ENCODE measurements at places on chromosomes 16 and 17. TPM values are rescaled to one million over a fixed set of nuclear protein-coding genes. Genes with fewer than 3 reads are reported as not detected.

DNA sequence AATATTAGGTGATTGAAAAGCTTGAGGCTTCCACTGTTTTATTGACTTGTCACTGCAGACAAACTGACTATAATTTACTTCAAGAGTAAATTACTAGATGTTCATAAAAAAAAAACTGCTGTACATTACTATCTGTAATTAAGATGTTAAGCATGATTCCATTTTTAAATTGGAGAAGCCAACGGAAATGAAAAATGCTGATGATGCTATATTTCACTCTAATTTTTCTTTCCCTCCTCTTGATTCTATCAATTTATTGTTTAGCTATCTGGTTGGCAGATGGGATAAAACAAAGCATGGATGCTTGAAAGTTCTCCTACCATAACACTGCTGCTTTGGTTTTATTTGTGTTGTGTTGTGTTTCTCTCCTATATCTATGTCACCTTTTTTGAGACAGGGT, 41.0 kb downstream of the MAF start:
- DNase-seq, result no peak

- DNase-seq, result no peak
Measured at GRCh38 chr16:71837150-71837549, 8.6 kb upstream of the ATXN1L start.

DNA sequence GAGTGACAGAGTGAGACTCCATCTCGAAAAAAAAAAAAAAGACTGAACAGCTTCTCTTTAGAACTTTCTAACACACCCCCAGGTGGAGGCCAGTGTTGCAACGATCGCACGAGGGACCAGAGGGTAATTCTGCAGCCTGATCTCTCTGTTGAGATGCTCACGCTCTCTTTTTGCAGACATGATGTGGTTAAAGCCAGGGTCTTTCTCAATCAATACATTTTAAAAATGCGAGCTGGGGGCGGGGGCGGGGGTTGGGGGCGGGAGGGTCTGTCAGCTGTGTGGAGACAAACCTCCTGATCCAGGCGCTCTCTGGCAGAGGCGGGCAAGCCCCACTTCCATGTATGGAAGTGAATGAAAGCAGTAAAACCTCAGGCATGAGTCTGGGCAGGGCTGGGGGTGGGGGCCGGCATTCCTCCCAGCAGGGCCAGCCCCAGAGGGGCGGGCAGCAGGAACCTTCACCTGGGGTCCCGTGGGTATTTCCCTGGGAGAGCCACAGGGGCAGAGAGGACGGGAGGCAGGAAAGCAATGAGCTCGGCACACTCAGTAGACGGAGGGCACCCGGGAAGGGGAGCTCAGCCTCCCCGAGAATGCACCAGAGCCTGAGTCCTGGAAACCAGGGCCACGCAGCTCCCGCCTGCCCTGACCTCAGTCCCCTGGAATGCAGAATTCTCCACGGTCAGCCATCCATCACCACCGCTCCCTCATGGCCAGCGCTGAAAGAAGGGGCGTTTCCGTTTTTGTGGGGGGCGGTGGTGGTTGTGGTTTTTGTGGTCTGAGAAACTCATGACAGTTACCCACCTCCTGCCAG, 28.0 kb downstream of the NXN start:
- DNase-seq, result no peak

DNA sequence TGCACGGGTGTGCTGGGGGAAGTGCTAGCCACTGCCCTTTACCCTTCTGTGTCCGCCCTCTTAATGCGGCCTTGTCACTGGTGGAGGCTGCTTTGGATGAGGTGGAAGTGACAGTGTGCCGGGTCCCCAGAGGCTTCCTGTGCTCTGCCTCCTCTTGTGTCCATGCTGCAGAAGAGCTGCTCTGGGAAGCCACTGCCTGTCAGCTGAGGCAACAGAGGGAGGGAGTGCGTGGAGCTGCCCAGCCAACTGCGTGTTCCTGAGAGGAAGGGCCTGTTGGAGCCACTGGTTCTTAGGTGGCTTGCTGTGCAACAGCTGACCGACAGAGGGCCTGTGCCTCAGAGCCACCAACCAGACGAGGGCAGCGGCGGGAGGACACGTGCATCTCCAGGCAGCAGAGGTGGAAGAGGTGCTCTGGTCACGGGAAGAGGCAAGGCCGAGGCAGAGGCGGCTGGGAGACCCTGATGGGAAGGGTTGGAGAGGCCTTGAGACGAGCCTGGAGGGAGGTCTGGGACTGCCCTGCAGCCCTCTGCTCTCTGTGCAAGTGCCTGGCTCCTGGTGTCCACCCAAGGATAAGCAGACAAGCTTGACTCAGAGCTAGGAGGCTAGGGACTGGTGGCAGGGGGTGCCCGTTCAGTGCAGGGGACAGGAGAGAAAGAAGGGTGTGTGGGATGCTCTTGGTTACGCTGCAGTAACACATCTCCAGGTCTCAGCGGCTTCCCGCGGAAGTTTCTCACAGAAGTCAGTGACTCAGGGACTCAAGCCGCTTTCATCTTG, 25.4 kb downstream of the B9D1 start:
- no peak for DNase-seq

DNA sequence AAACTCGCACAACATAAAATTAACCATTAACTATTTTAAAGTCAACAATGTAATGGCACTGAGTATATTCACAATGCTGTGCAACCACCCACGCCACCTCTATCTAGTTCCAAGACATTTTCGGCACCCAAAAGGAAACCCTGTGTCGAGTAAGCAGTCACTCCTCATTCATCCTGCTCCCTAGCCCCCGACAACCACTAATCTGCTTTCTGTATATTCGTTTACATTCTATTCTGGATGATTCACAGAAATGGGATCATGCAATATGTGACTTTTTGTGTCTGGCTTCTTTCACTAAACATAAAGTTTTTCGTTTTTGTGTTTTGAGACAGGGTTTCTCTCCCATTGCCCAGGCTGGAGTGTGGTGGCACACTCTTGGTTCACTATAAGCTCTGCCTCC, 42.2 kb upstream of the HAPSTR1 start:
- DNase-seq, result no peak

- DNase-seq, result no peak
Measured at GRCh38 chr16:58284031-58284430, 10.8 kb downstream of the PRSS54 start.

DNA sequence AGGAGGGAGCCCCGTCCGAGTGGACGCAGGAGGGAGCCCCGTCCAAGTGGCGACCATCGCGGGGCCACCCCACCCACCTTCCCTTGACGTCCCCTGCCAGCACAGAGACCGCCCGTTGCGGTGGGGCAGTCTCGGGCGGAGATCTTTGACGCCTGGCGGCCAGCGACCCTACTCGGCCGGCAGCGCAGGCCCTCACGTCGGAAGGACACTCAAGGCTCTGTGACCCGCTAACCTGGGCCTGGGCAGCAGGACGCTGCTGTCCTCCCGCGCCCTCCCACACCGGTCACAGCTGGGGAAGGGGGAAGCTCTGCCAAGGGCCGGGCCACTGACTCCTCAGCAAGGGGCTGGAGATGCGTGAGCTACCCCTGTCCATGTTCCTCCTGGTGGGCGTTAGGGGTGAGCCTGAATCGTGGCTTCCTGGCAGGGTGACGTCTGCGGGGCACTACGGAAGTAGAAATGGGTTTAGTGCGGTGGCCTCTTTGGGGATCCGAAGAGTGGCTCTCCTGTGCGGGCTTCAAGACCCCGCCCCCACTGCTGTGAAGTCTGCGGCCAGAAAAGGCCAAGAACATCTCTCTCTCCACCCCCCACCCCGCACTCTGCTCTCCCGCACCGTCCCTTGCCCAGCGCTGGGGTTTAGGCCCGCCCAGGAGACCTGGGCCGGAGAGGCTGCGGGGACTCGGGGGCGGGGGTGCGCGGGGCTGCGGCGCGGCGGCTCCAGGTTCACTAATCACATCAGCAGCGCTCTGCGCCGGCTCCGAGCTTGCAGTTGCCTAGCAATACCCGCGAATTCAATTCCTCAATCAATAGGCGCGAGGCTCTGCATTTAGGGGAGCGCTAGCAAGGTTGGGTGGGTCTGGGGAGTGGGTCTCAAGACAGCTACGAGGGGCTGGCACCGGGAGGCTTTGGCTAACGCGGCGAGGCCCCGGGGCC, 5.8 kb downstream of the CBX8 start:
- DNase-seq, result peak; percentile 51

- no peak for DNase-seq
Measured at GRCh38 chr17:2963332-2964027, 99.9 kb downstream of the OR1D5 start.

GRCh38 chr16:67155295-67156142, 4.2 kb downstream of the TRADD start:
- DNase-seq, result peak; percentile 91

DNA sequence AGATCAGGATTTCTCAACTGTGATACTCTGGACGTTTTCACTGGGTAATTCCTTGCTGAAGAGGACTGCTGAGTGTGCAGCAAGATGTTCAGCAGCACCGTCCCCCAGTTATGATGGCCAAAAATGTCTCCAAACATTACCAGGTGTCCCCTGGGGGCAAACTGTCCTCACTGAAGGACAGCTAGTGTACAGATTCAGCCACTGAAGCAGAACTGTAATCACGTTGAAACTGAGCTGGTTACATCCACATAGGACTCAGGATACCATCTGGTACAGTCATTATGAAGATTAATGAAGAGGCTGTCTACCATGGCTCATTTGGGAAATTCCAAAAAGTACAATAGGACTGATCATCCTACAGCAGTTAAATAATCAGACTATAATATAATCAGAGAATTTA, 43.3 kb upstream of the GINS3 start:
- DNase-seq, result no peak

DNA sequence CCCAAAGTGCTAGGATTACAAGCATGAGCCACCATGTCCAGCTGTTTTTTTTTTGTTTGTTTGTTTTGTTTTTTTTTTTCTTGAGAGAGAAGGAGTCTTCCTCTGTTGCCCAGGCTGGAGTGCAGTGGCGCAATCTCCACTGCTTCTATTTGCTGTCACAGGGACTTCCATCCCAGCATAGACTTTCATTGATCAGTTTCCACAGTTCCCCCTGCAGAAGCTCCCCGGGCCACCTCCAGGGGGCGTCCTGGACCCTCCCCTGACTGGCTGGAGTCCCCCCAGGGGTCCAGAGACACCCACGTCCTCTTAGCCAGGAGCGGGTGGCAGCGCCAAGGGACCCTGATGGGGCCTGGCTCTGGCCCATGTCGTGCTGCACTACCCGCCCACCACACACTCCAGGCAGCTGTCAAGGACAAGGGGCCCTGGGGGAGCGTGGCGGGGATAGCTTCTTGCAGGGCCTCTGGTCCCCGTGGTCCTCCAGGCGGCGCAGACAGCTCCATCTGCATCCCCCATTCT, 3.1 kb upstream of the NPW start:
- DNase-seq, result no peak

GRCh38 chr17:63450551-63450950, 4.4 kb upstream of the CYB561 start:
- no peak for DNase-seq

DNA sequence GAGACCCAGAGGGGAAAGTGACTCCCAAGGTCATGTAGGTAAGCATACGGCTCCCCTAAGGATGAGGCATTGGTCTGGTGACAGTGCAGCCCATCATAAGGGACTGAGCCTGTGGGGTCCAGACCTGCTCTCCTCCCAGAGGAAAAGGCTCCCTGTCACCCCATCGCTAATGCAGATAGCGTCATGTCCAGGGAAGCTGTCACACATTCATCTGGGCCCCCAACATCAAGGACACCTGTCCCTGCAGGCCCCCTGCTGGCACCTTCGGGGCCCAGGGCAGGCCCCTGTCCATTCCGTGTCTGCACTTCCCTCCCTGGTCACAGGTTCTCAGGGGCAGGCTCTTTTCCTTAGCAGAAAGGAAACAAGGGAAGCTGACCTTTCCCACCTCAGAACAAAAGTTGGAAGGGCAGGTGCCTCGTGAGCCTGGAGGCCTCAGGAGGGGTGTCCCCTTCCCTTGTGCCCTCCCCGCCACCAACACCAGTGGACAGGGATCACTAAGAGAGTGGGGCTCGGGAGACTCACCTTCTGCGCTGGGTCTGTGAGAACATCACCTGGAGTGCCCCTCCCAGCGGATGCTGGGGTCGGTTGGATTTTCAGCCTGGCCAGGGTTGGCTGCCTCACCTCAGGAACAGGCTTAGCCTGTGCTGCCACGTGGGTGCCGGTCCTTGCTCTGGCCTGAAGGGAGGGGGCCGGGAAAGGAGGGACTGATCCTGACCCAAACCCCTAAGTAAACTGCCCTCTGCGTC, 17.3 kb upstream of the LASP1NB start:
- DNase-seq, result no peak

DNA sequence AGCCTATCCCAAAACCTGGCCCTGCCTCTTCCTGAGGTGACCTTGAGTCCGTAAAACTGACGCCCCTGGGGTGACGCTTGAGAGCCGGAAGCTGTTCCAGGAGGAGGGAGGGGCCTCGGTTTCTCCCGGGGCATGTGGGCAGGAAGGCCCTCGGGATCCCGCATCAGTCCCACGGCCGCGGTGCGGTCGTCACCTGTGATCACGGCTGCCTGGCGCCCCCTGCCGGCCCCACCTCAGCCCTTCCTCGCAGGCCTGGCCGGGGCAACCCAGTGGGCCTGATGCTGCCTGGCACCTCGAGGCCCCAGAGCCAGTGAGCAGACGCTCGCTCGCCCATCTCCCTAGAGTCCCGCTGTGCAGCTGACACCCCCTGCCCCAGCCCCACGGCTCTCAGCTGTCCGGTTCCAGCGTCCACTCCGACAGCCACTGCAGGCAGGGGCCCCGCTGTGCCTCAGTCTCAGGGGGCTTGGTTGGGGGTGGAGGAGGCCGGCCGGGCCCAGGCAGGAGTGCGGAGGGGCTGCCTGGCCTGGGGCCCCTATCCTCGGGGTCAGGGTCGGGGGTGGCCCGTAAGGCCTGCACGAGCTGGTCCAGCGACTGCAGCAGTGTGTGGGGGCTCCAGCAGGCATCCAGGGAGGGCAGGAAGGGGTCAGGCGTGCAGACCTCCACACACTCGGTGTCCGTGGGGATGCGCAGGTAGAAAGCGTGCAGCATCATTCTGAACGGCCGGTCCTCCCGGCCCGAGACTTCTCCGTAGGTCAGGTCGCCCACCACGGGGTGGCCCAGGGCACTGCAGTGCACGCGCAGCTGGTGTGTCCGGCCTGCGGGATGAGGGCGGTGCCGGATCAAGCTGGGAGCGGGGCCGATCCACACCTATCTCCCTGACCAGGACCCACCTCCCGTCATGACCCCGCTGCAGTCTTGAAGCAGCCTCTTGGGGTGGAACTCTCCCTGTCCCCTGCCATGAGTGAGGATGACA, 2.3 kb downstream of the RPUSD1 start:
- no peak for DNase-seq

GRCh38 chr17:4759776-4760236, 11.9 kb upstream of the TM4SF5 start:
- DNase-seq, result no peak

GRCh38 chr17:65054602-65055001, 1.9 kb downstream of the GNA13 start:
- DNase-seq, result no peak

DNAI2 gene
- not detected for polyA plus RNA-seq

IRX3 gene
- polyA plus RNA-seq, result 15.4 TPM

P2RX5 gene
- 33.5 TPM for polyA plus RNA-seq

FSCN2 gene
- polyA plus RNA-seq, result 2.2 TPM

CYGB gene
- 12.8 TPM for polyA plus RNA-seq

MYH10 gene
- polyA plus RNA-seq, result 73.8 TPM

Data from muscle of back (tissue), 13 donors.